ENCODE measurements at places on chromosomes 7 and 10.

- no peak for DNase-seq
Observed at GRCh38 chr7:68697796-68698280, 900.4 kb upstream of the AUTS2 start.

DNA sequence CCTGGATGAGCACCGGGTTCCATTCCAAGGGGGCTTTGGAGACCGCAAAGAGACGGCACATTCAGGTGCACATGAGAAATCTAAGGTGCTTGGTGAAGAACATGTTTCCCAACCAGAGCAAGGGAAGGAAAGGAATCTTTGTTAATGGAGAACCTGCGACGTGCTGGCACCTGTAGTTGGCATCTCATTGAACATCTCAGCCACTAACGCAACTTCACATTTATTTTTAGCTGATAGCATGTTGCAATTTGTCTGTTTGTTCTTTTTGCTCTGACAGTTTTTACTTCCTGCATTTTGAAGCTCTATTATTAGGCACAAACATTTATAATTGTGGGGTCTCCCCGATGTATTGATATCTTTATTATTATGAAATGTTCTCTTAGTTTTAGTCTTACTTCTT, 316.7 kb downstream of the TCERG1L start:
- DNase-seq, result no peak

- DNase-seq, result no peak
Observed at GRCh38 chr7:126227643-126228042, 1025.1 kb downstream of the GRM8 start.

DNA sequence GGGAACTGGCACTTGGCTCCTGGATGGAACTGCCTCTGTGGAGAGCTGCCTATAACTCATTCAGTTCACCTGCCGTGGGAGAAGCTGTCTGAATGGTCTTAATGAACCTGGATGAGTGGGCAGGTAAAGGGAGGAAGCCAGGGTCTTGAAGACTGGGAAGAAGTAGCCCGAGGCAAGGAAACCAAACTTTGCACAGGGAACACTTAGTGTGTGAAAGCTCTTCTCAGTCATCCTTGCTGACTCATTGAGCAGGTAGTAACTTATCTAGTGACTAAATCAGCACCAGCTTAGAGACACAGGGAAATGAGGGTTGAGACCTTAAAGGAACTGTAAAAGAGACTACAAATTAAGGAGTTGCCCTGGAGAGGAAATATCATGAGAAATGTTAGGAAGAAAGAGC, 9.9 kb downstream of the LRRC4 start:
- DNase-seq, result no peak

GRCh38 chr10:123689880-123690279, 23.7 kb downstream of the GPR26 start:
- DNase-seq, result no peak

- no peak for DNase-seq
Observed at GRCh38 chr10:44756216-44756615, 154.9 kb upstream of the TMEM72 start.

DNA sequence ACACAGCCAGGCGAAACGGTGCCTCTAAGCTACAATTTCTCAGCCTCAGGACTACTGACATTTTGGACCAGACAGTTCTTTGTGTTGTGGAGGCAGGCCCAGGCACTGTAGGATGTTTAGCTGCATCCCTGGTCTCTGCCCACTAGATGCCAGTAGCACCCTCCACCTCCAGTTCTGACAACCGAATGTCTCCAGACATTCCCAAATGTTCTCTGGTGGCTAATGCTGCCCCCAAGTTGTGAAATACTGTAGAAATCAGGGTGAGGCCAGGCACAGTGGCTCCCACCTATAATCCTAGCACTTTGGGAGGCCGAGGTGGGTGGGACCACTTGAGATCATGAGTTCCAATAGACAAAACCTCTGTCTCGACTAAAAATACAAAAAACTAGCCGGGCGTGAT, 18.2 kb downstream of the HNRNPF start:
- DNase-seq, result peak; percentile 33

DNA sequence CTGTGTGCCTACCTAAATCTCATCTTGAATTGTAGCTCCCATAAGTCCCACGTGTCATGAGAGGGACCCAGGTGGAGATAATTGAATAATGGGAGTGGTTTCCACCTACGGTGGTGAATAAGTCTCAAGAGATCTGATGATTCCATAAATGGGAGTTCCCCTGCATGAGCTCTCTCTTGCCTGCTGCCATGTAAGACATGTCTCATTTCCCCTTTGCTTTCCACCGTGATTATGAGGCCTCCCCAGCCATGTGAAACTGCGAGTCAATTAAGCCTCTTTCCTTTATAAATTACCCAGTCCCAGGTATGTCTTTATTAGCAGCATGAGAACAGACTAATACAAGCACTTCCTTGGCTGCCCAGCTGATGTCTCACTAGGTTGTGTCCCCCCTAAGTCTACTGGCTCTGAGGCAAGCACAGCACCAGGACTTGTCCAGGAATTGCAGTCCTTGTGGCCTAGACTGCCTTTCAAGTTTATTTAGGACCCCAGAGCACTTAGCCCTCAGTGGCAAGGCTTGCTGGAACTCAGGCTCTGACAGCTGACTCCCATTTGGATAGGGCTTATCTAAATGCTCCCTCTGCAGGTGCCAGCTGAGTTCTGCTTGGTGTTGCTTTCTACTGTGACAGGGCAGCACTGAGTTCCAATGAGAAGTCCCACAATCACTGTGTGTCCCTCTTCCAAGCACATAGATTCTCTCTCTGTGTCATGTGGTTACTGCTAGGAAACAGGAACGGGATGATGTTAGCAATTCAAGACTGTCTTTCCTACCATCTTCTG, 59.0 kb upstream of the TAS2R16 start:
- no peak for DNase-seq

- DNase-seq, result no peak
Observed at GRCh38 chr10:117462816-117463544, 79.6 kb upstream of the EMX2 start.

GRCh38 chr7:137080516-137081203, 212.2 kb downstream of the CHRM2 start:
- no peak for DNase-seq

DNA sequence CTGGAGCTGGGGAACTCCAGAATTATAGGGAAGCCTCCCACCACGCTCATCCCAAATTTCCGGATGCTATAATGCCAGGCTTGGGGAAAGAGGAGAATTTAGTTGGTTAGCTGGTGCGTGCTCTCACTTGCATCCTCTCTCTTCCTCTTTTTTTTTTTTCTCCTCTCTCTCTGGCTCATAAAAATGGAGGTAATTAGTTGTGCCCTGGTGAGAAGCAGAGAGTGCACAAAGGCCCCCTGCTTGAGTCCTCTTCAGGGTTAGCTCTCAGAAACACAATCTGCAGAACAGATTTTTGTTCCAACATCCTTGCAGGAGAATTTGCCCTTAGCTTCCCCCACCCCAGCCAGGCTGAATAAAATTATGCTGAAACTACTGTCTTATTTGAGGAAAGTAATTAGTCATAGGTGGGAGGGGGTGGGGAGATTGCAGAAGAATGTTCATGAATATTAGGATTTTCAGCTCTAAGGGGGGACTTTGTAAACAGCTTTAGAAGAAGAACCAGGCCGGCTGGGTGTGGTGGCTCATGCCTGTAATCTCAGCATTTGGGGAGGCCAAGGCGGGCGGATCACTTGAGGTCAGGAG, 7.6 kb downstream of the SERPINE1 start:
- no peak for DNase-seq

DNA sequence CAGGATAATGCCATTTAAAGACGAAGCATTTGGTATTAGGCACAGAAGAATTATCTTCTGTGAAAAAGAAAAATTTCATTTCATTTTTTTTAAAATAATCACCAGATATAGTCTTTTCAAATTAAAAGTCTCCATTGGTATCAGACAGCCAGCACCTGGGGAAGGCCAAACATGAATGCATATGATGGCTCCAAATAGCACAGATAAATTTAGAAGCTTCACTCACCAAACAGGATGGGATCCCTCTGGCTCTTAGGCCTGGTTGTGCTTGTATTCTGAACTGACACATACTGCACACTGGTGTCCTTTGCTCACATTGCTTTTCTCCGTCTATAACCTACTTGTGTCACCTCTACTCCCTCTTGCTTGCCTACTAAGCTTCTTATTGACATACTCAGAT, 169.5 kb upstream of the CHRM2 start:
- DNase-seq, result no peak

- DNase-seq, result no peak
Observed at GRCh38 chr10:35369049-35369611, 32.8 kb downstream of the CCNY start.

DNA sequence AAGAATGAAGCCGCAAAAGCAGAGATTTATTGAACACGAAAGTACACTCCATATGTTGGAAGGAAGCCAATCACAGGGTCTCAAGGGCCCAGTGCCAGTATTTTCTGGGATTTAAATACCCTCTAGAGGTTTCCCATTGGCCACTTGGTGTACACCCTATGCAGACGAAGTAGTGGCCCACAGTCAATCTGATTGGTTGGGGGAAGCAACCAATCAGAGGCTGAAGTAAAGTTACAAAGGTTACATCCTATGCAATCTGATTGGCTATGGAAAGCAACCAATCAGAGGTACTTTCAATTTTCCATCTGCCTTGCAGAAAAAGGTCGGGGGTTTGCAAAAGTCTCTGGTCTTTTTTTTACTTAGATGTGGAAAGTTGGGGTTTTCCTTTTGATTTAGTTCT, 481.3 kb upstream of the NRP1 start:
- no peak for DNase-seq

GRCh38 chr10:86744067-86744725, 12.2 kb upstream of the BMPR1A start:
- no peak for DNase-seq

DNA sequence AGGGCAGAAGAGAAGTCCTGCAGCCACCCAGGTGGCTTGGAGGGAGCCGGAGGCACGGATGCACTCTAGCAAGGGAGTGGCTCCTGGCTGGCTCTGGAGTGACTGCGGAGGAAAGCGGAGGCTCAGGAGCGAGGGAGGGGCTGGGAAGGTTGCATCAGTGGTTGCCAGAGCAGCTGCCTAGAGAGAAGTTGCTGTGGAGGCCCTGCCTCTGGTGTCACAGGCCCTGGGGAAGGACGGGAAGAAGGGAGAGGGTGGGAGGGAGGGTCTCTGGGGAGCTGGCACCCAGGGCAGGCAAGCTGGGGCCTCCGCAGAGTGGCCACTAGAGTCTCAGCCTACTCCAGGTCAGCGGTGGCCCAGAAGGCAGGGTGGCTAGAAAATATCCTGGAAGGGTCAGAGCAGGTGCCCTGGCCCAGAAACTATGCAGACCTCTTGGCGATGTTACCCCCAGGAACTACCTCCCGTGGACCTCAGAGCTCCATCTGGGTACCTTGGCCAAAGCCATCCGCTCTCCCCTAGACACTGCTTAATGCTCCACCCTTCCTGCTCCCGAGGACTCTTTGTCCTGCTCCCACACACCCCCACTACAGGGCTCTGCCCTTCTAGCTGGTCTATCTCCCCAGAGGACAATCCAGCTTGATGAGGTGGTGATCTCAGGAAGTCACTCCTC, 164.3 kb downstream of the NRF1 start:
- DNase-seq, result no peak

GRCh38 chr7:50335795-50336754, 31.6 kb downstream of the IKZF1 start:
- peak; percentile 93 for DNase-seq

- DNase-seq, result no peak
Observed at GRCh38 chr10:92688573-92688926, 1.2 kb upstream of the HHEX start.

GRCh38 chr10:37684765-37685164, 172.6 kb downstream of the ZNF248 start:
- no peak for DNase-seq

DNA sequence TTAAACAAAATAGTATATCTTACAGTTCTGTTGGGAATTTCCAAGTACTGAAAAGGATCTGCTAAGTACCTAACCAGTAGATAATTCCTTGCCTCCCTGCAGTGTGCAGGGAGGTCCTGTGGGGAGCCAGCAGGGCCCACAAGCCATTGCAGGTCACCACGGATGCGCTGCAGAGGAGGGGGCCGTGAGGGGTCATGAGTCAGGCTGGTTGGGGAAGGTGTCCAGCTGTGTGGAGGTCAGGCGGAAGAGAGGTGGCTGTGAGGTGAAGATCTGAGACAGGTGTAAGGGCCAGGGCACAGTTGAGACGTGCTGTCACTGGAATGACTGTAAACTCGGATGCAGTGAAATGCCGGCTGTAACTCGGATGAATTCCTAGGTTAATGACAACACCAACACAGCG, 80.6 kb downstream of the TRRAP start:
- DNase-seq, result no peak

DNA sequence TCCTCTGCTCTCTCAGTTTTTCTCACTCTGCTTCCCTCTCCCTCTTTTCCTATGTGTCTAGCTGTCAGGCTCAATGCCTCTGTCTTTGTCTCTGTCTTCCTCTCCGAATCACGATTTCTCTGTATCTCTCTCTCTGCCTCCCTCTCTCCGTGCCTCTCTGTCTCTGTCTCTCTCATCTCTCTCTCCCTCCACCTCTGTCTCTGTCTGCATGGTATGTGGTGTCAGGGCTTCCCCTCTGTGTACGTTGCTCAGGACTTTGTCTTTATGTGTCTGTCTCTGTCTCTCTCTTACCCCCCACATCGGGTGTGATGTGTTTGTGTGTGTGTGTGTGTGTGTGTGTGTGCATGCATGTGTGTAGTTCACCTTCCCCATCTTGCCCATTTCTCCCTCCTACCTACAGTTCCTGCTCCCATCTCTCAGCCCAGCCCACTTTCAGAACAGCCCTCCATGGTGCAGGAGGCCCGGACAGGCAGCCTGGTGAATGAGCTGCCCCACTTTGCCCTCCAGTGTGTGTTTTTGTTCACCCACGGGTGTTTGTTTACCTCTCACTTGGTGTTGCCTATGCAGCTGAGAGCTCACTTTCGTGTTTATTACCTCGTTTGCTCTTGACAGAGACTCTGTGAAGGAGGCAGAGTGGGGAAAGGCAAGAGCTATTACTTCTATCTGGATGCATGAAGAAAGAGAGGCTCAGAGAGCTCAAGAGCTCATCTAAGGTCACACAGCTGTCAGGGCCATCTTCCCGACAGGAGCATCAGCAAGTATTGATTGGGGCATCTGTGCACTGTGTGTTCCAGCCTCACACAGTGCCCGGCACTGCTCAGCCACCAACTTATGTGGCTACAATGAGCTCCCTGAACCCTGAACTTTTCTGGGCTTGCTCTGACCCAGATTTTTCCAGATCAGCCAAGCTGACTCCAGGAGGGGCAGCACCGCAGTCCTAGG, 163.5 kb upstream of the ZMIZ1 start:
- no peak for DNase-seq

GRCh38 chr10:3095373-3096139, 28.2 kb downstream of the PFKP start:
- DNase-seq, result peak; percentile 80

DNA sequence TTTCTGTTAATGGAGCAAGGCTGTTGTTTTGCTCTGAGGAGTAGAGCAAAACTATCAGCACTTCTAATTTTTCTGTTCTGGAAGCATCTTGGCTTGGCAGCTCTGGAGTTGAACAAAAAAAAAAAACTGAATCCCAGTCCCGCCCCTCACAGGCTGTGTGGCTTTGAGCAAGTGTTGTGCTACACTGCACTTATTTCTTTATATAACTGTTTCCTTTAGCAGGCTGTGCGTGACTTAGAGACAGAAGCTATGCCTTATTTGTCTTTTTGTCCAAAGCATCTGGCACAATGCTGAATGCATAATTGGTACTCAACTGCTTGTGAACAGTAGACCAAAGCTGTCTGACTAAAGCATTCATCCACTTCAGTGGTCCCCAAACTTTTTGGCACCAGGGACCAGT, 96.1 kb downstream of the AMPH start:
- no peak for DNase-seq

GRCh38 chr7:99525713-99526440, 21.4 kb downstream of the ZKSCAN5 start:
- peak; percentile 59 for DNase-seq

Data from activated CD4-positive, alpha-beta T cell treated with anti-CD3 and anti-CD28 coated beads for 36 hours (primary cell).